Dorsolateral prefrontal cortex (tissue), 122 donors: ENCODE measurements at places on chromosomes 5 and 9. TPM values are rescaled to one million over a fixed set of nuclear protein-coding genes. Genes with fewer than 3 reads are reported as not detected.
A peak's percentile ranks its signal among the peaks of the same experiment; 100 is the strongest.

DNA sequence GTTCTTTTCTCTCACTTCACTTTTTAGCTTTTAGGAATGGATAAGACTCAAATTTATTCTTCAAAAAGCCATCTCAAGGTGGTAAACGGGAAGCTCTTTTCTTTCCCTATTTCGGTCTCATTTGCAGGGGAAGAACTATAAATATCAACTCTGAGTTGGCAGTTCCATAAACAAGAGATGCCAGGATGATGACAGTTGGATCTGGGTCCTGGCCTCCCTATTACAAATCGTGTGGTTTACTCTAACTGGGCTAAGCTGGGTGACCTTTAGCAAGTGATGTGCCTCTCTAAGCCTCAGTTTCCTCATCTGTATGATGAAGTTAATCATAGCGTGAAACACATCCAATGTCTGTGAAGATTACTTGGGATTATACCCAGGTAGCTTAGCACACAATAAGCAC, 44.2 kb downstream of the TLE4 start:
- no peak for DNase-seq

DNA sequence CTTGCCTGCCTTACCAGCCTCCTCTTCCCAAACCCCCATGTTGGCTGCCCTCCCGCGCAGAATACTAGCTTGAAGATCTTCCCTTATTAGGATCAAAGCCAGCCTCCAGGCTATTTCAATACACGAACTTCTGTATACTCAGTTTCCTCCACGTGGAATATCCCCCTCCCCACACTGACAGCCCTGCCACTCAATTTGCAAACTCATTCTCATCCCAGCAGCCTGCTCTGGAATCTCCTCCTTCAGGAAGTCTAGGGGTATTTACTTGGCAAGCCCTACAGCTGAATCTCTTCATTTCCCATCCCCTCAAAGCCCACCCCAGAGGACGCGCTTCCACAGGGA, 157.0 kb upstream of the SMIM23 start:
- DNase-seq = no peak

DNA sequence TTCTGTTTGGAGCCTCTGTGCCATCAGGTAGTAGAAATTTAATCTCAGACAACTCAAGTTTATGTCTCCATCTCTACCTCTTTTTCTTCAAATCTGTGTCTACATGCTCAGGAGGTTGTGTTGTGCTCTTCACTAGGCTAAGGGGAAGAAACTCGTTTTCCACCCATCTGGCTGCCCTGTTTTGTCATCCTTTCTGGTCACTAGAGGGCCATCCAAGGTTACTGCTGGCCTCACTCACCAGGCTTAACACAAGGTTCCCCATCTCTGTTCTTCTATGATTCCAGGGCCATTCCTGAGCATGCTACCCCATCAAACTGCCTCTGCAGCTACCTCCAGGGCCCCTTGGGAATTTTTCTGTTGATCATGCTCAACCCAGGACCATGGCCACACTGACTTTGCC, 213.3 kb upstream of the FBXL7 start:
- peak; percentile 41 for DNase-seq

FOXD4L4 gene
- total RNA-seq = 5.6 TPM
